SJCRH30 (cell line): ENCODE measurements at places on chromosomes 16 and 17.

GRCh38 chr16:7805686-7806396 is 473.2 kb downstream of the RBFOX1 start:
- no peak for DNase-seq

- peak; percentile 81 for DNase-seq
These were observed 532 bp downstream of the DHX40 start for GRCh38 chr17:59565959-59566324.

DNA sequence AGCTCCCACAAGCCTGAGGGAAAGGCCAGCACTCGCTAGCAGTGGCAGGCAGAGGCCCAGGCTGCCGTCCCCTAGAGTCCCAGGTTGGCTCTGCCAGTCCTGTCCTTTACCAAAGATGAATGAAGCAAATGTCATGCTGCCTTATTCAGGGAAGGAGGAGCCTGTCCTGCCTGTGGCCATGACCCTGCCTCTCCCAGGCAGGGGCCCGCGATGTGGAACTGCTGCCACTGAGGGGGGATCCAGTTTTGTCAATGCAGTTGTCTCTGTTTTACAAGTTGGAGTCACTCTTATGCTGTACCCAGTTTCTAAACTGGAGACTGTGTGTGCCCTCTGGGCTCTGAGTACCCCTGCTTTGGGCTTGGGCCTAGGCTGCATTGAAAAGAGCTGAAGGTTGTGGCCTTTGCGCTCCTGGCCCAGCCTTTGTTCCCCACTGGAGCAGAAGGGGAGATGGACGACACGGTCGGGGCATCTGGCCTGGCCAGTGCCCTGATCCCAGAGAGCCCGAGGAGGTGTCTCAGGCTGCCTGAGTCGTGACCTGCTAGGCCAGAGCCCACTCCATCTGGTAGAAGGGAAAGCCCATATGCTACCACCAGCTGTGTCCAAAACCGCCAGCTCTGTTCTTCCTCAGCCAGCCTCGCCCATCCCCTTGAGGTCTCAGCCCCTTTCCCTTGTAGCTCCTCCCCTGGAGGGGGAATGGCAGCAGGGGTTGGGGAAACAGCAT is 5.5 kb downstream of the LIMD2 start:
- peak; percentile 18 for DNase-seq

DNA sequence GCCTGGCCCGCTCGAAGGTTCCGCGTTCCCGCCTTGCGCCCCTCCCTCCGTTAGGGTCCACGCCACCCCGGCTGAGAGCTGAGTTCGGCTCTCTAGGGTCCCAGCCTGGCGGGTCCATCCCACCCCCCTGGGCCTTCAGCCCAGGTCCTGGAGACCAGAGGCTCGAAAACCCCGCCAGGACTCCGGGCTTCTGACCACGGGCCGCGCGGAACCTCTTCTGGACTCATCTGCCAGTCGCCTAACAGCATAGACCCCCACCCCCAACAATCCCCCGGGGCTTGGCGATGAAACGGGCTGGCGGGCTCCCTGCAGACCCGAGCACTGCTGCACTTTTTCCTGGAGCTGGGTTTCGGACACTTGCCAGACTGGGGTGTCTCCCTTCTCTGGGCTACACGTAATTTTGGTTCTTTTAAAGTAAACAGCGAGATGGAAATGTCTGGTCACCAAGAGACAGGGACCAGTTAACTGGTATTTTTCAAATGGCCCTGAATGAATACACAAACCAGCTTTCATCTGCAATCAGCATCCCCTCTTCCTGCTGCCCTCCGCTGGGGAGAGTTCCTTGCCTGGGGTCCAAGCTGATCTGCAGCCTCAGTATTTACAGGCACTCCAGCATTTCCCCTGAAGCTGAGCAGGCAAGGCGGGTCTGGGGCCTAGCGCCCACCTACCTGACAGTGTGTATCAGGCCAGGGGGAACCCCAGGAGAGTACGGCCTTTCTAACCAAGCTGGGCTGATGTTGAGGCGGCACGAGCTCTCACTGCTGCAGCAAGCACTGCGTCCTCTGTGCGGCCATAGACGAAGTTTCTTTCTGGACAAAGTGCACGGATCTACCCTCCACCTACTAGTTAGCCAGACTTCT is 639 bp upstream of the TRIM65 start:
- no peak for DNase-seq

DNA sequence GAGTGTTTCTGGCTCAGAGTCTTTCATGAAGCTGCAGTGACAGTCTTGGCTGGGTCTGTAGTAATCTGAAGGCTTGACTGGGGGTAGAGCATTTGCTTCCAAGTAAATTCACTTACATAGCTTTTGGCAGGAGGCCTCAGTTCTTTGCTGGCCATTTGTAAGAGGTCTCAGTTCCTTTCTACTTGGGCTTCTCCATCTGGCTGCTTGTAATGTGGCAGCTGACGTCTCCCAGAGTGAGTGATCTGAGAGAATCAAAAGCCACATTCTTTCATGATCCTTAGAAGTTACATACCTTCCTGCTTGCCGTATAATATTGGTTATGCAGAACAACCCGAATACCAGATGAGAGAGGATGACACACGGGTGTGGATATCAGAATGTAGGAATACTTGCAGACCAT is 39.8 kb downstream of the NF1 start:
- DNase-seq: no peak

GRCh38 chr16:26051063-26051462 is 359.3 kb downstream of the HS3ST4 start:
- no peak for DNase-seq

DNA sequence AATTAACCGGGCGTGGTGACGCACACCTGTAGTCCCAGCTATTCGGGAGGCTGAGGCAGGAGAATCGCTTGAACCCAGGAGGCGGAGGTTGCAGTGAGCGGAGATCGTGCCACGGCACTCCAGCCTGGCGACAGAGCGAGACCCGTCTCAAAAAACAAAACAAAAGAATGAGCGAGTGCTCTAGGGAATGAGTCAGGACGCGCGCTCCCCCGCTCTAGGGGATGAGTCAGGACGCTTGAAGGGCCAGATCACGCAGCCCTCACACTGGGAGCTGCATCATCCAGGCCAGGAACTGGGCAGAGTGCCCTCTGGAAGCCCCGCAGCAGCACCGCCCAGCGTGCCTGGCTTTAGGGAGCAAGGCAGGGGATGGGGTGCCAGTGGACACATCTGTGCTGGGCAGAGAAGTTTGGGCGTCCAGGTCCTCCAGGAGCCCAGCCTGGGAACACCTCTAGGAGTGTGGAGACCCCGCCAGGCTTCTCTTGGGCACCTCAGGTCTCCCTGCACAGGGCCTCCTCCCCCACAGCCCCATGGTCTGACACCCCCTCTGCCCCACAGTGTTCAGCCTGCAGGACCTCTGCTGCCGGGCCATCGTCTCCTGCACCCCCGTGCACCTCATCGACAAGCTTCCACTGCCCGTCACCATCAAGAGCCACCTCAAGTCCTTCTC is 3.9 kb upstream of the WFIKKN1 start:
- DNase-seq: no peak

GRCh38 chr17:76543482-76543825 is 3.6 kb downstream of the PRCD start:
- no peak for DNase-seq

DNA sequence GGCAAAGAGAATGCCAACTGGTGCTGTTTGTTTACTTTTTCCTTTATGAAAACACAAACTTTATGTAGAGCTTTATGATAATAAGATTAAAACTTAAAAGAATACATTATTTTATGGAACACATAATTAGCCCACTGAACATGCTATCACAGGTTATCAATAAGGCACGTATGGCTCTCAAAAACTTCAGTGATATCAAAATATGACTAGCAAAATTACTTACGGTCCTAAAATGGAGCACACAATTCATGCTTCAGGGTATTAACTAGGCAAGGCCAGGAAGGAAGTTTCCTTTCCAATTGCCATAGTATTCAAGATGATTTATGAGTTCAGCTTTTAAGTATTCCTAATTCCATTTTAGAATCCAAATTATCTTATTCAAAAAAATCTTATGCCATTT is 3.6 kb downstream of the RNF43 start:
- DNase-seq: no peak

DNA sequence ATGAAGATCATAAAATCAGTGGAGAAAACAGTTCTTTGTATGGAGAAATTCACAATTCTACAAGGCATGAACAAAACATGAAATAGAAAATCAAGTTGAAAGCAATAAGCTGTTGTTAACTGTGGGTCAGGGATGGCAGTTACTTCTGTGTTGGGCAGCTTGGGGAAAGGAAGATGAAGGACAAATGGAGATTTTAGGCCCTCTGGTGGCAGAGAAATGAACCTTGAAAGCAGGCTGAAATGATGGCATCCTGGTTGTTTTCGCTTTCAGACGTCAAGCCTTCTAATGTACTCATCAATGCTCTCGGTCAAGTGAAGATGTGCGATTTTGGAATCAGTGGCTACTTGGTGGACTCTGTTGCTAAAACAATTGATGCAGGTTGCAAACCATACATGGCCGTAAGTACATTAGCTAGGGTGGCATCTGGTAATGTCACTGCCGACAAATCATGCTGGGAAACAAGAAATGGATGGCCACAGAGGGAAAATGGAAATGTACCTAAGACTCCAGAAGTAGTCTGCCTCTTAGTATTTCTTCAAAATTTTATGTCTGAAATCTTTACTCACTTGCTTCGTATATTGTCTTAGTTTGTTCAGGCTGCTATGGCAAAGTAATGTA is 108.9 kb downstream of the MAP2K6 start:
- DNase-seq: no peak

DNA sequence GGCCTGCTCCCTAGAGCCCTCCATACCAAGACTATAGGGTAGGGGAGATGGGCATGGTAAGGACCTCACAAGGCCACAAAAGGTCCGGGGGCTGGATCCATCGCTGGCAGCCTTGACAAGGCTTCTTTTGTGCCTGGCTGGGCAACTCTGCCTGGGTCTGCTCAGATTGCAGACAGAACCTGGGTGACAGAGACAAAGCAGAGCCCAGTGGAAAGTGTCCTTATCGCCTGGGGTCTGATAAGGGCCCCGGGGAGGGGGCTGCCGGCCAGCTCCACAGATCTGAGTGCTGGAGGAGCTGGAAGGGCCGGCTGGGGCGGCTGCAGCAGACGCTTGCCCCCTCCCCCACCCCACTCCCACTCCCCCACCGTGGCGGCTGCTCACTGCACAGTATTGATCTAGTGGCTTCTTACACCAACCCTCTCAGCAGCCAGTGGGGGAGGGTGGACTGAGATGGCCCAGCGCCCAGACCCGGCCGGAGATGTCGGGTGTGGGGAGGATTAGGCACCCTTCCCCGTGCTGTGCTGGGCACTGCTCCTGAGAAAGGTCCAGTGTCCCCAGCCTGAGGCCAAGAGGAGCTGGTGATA is 7.2 kb downstream of the MMP15 start:
- no peak for DNase-seq

GRCh38 chr17:44910231-44911106 is 4.8 kb downstream of the GFAP start:
- peak; percentile 79 for DNase-seq

GRCh38 chr17:63354256-63354655 is 91.8 kb downstream of the CYB561 start:
- no peak for DNase-seq

GRCh38 chr16:27852681-27853080 is 210.8 kb downstream of the GSG1L start:
- DNase-seq: no peak

DNA sequence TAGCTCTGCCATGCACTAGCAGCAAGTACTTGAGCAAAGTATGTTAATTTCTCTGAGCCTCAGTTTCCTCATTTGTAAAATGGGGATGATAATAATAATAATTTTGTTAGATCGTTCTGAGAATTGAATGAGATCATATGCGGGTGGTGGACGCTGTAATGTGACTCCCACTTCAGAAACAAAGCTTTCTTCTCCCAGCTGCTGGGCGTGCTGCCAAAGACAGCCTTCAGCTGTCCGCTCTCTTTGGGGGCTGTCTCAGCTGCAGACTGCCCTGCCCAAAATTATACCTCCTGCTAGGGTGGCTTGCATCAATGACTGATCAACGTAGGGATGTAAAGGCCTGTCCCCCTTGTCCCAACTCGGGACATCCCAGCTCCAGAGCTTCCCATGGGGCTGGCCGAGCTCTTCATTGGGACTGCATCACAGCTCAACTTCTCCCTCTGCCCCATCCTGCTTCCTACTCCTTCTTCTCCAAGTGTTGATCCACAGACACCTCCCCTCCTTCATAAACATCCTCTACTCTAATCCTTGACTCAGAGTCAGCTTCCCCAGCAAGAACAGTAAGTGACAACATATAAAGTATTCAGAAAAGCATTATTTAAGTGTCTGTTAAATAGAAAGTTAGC is 30.7 kb upstream of the CDH5 start:
- DNase-seq: peak; percentile 98

- no peak for DNase-seq
These were observed 78.1 kb downstream of the LMF1 start for GRCh38 chr16:892536-893255.

- DNase-seq: no peak
These were observed 49.1 kb downstream of the SPAG9 start for GRCh38 chr17:51071556-51071955.

DNA sequence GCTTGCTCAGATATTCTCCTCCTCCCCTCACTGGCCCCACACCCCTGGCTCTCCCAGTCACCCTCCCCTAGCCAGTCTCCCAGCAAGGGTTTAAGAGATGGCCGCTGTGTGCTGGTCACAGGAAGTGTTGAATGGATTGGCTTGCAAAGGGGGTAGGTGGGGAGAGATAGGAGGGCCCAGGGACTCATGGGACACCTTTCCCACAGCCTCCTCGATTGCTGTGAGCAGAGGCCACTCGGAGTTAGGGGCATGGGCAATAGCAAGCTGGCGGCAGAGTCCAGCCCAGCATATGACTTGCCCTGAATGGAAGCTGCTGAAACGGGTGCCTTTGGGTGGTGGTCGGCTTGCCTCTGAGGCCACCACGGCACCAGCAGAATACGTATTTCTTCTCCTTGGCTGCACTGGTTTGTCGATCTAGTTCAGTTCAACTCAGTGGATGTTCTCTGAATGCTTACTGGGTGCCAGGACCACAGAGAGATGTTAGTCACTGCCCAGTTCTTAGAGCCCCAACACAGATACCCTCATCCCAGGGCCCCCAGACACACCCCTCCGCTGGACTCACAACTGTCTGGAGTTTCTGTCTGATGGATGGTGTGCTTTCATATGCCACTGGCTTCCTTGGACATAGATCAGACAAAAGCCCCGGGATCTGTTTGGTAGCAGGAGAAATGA is 6.0 kb downstream of the WFIKKN2 start:
- no peak for DNase-seq

- DNase-seq: no peak
These were observed 1.9 kb downstream of the MED11 start for GRCh38 chr17:4733073-4733531.

DNA sequence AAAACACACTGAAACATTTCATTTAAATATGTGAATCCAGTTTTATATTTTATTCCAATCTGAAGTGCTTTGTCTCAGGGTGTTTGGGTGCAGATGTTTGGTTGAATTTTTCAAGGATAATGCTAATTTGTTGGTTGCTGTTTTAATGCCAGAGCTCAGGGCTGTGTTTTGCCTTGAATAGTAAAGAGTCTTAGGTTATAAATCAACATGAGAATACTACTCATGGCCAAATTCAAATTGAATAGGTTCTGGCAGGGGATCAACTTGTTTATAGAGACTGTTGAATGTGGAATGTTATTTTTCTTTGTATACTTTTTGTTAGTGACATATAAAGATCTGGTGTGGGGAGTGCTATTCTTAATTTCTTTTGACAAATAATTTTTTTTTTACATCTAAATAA is 18.8 kb downstream of the TOM1L1 start:
- no peak for DNase-seq

- peak; percentile 82 for DNase-seq
These were observed 14.9 kb upstream of the CBFB start for GRCh38 chr16:67013823-67014633.

- DNase-seq: no peak
These were observed 608 bp upstream of the TRIM37 start for GRCh38 chr17:59107306-59107670.

GRCh38 chr16:57386381-57386951 is 14.2 kb downstream of the CX3CL1 start:
- no peak for DNase-seq
